ENCODE measurements at places on chromosomes 13 and 19. TPM values are rescaled to one million over a fixed set of nuclear protein-coding genes. Genes with fewer than 3 reads are reported as not detected.

DNA sequence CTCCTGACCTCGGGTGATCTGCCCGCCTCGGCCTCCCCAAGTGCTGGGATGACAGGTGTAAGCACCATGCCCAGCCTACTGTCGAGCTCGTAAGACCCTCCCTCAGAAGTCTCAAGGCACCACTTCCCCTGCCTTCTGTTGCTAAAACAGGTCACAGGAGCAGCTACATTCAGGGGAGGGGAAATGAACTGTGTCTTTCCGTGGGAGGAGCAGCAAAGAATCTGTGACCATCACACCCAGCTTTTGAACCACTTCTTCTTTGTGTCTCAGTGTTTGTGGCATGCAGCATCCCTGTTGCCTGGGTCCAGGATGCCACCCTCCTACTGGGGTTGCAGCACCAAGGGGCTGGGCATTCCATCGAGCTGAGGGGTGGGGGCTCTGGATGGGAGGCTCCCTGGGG is 7.7 kb upstream of the CSNK1G2 start:
- DNase-seq = no peak

Gene ATP8B3
- 0.96 TPM for polyA plus RNA-seq

Gene SIGLEC12
- 0.13 TPM for polyA plus RNA-seq

GRCh38 chr13:40595693-40596092 is 70.7 kb downstream of the FOXO1 start:
- DNase-seq = no peak

Gene ZNF121
- polyA plus RNA-seq = 16.0 TPM

DNA sequence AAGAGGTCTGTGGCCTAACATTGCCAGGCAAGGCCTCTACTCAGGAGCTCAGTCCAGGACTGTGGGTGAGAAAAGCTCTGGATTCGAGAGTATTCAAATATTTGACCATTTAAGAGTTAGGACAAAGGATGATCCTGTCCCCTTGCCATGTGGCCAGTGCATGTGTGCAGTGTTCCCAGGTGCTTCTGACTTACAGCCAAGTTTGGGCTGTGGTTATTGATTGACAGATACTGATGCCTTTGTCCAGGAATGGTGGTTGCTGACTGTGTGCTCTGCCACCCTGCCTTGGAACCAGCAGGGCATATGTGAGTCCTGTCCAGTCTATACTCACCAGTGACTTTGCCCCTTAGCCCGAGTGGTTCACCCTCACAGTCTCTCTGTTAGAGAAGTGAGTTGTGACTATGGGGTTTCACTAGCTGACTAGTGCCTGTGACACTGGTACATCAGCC is 51.9 kb downstream of the GARRE1 start:
- DNase-seq = no peak

- DNase-seq = no peak
Observed at GRCh38 chr13:47337781-47338507, 441.1 kb upstream of the HTR2A start.

- no peak for DNase-seq
Observed at GRCh38 chr13:108915095-108915633, 285.8 kb downstream of the MYO16 start.

GRCh38 chr13:87234981-87235380 is 436.2 kb upstream of the SLITRK5 start:
- no peak for DNase-seq

DNA sequence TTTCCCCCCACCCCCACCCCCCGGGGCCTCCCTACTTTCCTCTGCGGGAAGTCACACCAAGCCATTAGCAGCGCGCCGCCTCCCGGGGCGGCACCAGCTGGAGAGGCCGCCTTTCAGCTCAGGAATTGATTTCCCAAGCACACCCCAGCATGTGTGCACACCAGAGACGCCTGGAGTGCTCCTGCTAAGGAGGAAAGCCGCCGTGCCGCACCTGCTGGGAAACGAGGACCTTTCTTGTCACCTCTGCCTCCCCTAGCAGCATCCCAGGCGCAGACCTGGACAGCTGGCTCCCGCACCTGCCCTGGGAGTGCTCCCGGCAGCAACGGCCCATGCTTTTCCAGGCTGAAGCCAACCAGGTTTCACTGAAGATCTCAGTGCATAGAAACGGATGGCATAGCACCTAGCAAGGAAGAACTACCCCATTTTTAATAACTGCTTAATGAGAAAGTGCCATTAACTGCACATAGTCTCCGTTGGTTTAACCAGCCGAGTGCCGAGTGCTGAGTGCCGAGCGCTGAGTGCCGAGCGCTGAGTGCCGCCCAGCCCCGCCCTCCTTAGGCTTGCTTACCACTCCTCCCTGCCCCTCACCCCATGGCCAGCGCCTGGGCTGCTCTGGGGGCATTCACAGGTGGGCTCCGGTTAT is 165.0 kb downstream of the USP12 start:
- no peak for DNase-seq

DNA sequence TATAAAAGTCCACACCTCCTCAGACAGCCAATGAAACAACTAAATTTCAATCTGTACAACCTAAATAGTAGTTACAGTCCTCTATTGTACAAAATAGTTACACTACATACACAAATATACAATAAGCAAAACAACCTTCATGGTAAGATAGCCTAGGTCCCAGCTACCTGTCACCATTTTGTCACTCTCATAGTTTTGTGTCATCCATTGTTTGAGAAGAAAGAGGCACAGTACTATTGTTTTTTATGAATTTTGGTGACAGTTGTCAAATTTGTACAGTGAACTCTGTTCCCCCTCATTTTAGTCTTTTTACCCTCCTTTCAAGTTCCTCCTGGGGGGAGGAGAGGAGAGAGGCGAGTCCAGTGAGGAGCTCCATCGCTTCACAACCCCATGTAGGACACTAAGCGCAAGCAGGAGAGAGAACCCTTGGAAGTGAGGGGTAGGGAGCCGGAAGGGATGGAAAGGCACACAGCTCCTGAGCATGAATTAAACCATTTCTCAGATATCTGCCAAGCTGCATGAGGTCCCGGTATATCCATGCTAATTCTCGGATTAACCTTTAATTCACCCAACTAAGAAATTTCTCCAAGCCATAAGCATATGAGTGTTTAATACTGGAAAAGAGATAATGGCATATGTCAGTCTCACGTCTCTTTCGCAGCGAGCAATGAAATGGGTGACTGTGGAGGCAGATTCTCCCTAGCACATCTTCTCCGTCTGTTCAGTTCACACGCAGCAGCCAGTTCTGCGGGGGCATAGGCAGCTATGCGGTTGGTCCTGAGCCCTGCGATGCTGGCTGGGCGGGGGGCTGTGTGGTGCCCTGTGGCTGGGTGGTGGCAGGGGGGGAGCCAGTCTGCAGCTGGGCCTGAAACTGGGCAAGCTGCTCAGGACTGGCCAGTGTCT is 60.5 kb downstream of the SERP2 start:
- DNase-seq = no peak

GRCh38 chr13:107799001-107799400 is 416.3 kb downstream of the LIG4 start:
- DNase-seq = no peak

DNA sequence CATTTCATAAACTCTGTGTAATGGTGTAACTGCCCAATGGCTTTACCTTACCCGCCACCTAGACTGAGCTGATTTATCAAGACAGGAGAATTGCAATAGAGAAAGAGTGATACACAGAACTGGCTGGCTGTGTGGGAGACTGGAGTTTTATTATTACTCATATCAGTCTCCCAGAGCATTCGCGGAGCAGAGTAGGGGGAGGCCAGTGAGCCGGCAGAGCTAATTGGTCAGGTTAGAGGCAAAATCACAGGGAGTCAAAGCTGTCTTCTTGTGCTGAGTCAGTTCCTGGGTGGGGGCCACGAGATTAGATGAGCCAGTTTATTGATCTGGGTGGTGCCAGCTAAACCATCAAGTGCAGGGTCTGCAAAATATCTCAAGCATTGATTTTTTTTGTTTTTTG is 23.4 kb upstream of the SLITRK1 start:
- DNase-seq = no peak

Gene ZNF649
- polyA plus RNA-seq = 29.9 TPM

DNA sequence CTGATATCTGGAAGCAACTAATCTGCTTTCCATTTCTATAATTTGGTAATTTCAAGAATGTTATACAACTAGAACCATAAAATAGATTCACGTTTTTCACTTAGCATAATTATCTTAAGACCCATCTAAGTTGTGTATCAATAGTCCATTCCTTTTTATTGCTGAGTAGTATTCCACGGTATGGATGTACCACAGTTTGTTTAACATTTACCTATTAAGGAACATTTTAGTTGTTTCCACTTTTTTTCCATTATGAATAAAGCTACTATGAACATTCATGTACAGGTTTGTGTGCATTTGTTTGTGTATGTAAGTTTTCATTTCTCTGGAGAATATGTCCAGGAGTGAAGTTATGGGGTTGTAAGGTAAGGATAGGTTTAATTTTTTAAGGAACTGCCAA is 18.3 kb upstream of the ZNF112 start:
- no peak for DNase-seq

Data from right renal pelvis (tissue), 4 donors.